ENCODE measurements at places on chromosomes 3 and 15. TPM values are rescaled to one million over a fixed set of nuclear protein-coding genes. Genes with fewer than 3 reads are reported as not detected.

- DNase-seq: no peak
Observed at GRCh38 chr15:51724199-51724598, 13.3 kb downstream of the LYSMD2 start.

DNA sequence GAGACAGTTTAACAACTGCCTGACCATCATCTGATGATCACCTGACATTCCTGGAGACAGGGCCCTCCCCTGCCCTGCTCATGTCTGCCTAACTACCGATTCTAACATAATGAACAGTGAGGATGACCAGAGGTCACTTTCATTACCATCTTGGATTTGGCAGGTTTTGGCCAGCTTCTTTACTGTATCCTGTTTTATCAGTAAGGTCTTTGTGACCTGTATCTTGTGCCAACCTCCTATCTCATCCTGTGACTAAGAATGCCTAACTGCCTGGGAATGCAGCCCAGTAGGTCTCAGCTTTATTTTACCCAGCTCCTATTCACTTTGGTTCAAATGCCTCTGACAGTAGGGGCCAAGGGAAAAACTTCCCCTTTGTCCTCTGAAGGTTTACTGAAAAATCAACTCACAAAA lies 40.2 kb downstream of the METTL6 start:
- no peak for DNase-seq

GRCh38 chr3:83567935-83568334 lies 1390.9 kb upstream of the CADM2 start:
- no peak for DNase-seq

DNA sequence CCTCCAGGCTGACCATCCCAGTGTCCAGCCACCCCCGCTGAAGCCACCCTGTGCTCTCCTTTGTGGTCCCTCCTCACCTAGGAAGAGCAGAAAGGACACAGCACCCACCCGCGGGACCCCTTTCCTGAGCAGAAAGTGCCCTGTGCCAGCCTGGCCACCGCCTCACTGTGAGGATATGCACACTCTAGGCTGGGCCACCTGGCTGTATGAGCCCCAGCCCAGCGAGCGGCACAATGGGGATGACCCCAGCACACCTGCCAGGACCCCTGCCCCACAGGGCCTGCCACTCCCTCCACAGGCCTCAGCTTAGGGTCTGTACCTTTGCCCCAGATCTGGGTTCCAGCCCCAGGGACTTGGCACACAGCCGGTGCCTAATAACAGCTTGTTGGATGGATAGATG lies 47.9 kb upstream of the FURIN start:
- no peak for DNase-seq

Gene SETMAR
- total RNA-seq: 17.4 TPM

Gene SPSB4
- not detected for total RNA-seq

Measured in K562 (cell line).